ENCODE measurements at places on chromosomes 1 and 21. TPM values are rescaled to one million over a fixed set of nuclear protein-coding genes. Genes with fewer than 3 reads are reported as not detected.

DNA sequence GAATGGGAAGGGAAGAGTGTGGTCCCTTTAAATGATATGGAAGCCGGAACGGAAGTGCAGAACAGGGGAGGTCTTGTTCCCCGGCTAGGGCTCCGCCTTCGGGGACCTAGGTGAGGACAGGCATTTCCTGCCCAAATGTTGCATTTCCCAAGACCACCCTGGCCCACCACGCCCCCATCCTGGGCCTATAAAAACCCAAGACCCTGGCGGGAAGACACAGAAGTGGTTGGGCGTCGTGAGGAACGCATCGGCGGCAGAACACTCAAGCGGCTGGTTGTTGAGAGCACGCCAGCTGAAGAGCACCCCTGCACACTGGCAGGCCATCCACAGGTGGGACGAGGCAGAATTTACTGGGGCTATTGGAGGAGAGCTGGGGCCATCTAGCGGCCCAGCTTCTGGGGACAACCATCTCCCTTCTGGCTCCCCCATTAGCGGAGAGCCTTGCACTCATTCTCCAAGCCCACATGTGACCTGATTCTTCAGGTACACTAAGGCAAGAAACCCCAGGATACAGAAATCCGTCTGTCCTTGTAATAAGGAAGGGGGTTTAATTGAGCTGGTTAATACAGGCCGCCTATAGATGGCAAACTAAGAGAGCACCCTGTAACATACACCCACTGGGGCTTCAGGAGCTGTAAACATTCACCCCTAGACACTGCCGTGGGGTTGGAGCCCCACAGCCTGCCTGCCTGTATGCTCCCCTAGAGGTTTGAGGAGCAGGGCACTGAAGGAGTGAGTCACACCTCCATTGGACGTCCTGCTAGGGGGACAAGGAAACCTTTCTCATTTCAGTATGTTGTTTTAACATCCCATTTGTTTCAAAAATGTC lies 1327.9 kb downstream of the BRINP3 start:
- peak; percentile 21 for DNase-seq
- peaks cover 2% of the 10 kb centered on the region for H3K4me1 ChIP-seq
- no peak overlapping the region for H3K27ac ChIP-seq
- H3K4me3 ChIP-seq, result no peak overlapping the region

GRCh38 chr1:106798991-106799390 lies 257.5 kb upstream of the PRMT6 start:
- H3K36me3 ChIP-seq, result no peaks in the 10 kb centered on the region
- no peak overlapping the region for H3K4me3 ChIP-seq

DNA sequence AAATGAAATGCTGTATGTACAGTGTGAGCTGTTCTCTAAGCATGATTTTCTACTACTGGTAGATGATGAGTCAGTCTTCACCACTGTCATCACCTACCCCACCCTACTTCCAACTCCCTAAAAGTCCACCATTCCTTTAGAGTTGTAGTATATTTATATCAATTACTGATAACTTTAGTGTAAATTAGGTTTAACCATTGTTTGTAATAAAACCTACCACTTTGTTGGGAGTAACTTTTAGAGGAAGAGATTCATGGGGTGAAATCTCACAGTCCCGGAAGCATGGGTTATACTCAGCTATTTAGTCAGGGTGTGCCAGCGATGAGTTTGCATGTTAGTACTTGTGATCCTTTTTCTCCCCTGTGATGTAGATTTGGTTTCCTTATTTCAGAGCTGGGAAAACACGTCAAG lies 17.1 kb downstream of the MORC3 start:
- H3K4me3 ChIP-seq, result no peak overlapping the region
- H3K27ac ChIP-seq, result no peak overlapping the region
- H3K4me1 ChIP-seq, result no peaks in the 10 kb centered on the region
- H3K36me3 ChIP-seq, result peaks cover 4% of the 10 kb centered on the region
- DNase-seq, result no peak

GRCh38 chr1:160406131-160406968 lies 6.0 kb downstream of the VANGL2 start:
- no peaks in the 10 kb centered on the region for H3K36me3 ChIP-seq
- DNase-seq, result no peak
- H3K4me1 ChIP-seq, result peaks cover 32% of the 10 kb centered on the region
- no peak overlapping the region for H3K27ac ChIP-seq
- H3K4me3 ChIP-seq, result no peak overlapping the region

- DNase-seq, result no peak
- H3K27me3 ChIP-seq, result no peaks in the 10 kb centered on the region
- H3K4me1 ChIP-seq, result no peaks in the 10 kb centered on the region
- no peak overlapping the region for H3K4me3 ChIP-seq
- no peaks in the 10 kb centered on the region for H3K36me3 ChIP-seq
Observed at GRCh38 chr1:17816511-17816910, 61.4 kb downstream of the ACTL8 start.

DNA sequence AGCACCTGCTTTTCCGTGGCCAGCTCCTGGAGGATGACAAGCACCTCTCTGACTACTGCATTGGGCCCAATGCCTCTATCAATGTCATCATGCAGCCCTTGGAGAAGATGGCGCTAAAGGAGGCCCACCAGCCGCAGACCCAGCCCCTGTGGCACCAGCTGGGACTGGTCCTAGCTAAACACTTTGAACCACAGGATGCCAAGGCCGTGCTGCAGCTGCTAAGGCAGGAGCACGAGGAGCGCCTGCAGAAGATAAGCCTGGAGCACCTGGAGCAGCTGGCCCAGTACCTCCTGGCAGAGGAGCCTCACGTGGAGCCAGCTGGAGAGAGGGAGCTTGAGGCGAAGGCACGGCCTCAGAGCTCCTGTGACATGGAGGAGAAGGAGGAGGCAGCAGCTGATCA lies 413 bp downstream of the UBL4B start:
- DNase-seq, result no peak
- H3K27ac ChIP-seq, result no peak overlapping the region
- no peaks in the 10 kb centered on the region for H3K36me3 ChIP-seq
- H3K4me3 ChIP-seq, result no peak overlapping the region
- peaks cover 9% of the 10 kb centered on the region for H3K27me3 ChIP-seq
- peaks cover 17% of the 10 kb centered on the region for H3K4me1 ChIP-seq

GRCh38 chr21:26055010-26055409 lies 115.6 kb downstream of the APP start:
- H3K27ac ChIP-seq, result no peak overlapping the region
- no peak for DNase-seq
- no peaks in the 10 kb centered on the region for H3K36me3 ChIP-seq

DNA sequence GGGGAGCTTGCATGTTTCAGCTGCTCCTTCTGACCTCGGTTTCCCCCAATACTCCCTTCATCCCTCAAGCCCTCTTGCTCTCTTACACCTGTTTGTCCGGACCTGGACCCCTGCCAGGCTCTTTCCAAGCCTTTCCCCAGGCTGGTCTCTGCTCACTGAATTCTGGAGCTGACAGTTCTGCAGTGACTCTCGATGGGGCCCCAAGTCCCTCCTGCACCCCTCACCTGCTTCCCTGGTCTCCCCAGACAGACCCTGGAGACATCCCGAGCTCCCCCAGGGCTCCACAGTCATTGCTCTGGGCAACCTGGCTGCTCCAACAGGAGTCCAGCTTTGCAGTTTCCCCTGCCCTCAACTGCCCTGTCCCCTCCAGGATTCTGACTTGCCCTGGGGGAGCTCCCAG lies 198.6 kb downstream of the GRIK3 start:
- DNase-seq, result no peak
- peaks cover 5% of the 10 kb centered on the region for H3K36me3 ChIP-seq
- H3K27me3 ChIP-seq, result peaks cover 7% of the 10 kb centered on the region
- H3K4me3 ChIP-seq, result no peak overlapping the region

DNA sequence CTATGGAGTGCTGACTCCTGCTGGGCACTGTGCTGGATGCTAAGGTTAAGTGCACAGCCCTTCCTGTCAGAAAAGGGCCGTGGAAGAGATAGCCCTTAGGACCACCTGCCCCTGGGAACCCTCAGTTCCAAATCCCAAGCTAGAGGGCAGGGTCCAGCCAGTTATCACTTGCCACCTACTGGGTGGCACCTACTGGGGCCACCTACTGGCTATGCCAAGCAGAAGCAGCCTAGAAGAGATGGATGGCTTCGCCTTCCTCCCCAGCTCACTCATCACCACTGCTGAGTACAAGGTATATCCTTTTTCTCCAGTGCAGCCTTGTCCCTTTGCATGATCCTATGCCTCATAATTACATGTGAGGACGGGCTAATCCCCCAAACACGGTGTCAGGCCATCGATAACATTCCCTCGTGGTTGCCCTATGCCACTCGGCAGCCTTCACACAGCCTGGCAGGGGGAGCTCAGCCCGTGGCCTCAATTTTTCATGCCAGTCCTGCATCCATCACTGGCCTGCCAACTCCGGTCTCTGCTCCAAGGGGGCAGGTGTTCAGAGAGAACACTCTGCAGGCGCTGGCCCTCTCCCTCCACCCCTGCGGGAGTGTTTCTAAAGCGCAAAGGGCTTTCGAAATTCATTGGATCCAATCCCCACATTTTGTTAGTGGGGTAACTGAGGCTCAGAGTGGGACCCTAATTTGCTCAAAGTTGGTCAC lies 49.0 kb downstream of the SYT2 start:
- H3K36me3 ChIP-seq, result no peaks in the 10 kb centered on the region
- H3K27ac ChIP-seq, result no peak overlapping the region
- no peak for DNase-seq
- H3K4me1 ChIP-seq, result peaks cover 28% of the 10 kb centered on the region

DNA sequence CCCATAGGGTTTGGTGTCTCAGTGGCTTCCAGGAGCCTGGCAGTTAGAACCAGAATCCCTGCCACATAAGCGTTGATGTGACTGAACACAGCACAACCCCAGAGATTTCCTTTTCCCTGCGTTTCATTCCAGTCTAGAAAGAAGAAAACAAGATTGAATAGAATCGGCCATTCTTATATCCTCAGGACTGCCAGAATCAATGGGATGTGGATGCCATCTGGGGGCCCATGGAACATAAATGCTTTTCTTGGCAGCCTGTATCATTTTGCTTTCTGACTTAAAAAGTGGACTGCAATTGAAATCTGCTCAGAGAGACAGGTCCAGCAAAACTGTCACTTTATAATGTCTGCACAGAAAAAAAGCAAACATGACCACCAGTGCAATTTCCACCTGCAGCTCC lies 80.3 kb downstream of the DISC1 start:
- no peak for DNase-seq
- no peaks in the 10 kb centered on the region for H3K27me3 ChIP-seq
- no peak overlapping the region for H3K27ac ChIP-seq
- H3K4me3 ChIP-seq, result no peak overlapping the region
- peaks cover 7% of the 10 kb centered on the region for H3K4me1 ChIP-seq

DNA sequence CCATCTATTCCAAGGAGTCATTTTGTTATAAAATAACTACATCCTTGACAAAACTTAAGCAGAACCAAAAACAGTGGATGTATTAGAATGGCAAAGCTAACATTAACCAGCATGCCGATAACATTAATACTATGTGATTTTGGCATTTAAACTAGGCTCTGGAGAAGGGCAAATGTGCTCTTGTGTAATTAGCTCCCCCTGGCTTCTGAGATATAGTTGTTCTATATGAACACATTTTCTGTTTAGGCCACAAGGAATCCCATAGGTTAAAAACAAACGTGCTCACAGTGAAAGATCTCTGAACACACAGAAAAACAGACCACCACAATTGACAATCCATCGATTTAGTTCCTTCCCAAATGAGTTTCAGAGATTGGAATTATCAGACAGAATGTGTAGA lies 57.4 kb upstream of the TARS2 start:
- H3K4me1 ChIP-seq, result no peaks in the 10 kb centered on the region
- no peak overlapping the region for H3K4me3 ChIP-seq
- H3K36me3 ChIP-seq, result no peaks in the 10 kb centered on the region

- DNase-seq, result peak; percentile 95
- peak within 1 kb of the TSS; percentile 99 for H3K27ac ChIP-seq
- H3K4me3 ChIP-seq, result peak within 1 kb of the TSS; percentile 98
- peaks cover 28% of the 10 kb centered on the region for H3K27me3 ChIP-seq
Observed at GRCh38 chr1:45521413-45522323, at the start of gene PRDX1. PRDX1 (minus strand) TSS chr1:45521884; CDS start chr1:45519043, 2,841 bp downstream.

DNA sequence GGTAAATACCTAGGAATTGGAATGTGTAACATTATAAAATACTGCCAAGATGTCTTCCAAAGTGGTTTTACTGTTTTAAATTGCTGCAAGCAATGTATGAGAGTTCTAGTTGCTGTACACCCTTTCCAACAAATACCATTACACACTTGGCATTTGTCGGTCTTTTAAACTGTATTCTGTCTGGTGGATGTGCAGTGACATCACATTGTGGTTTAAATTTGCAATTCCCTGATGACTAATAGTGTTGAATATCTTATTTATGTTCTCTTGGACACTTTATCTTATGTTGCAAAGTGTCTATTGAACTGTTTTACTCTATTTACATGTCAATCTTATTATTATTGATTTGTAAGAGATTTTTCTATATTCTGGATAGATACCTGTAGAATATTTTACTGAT lies 561.2 kb upstream of the B3GALT2 start:
- no peaks in the 10 kb centered on the region for H3K4me1 ChIP-seq
- H3K27ac ChIP-seq, result no peak overlapping the region
- no peaks in the 10 kb centered on the region for H3K36me3 ChIP-seq
- H3K27me3 ChIP-seq, result no peaks in the 10 kb centered on the region
- no peak for DNase-seq

- no peak overlapping the region for H3K4me3 ChIP-seq
- no peak overlapping the region for H3K27ac ChIP-seq
- no peaks in the 10 kb centered on the region for H3K27me3 ChIP-seq
- H3K36me3 ChIP-seq, result no peaks in the 10 kb centered on the region
- no peak for DNase-seq
Observed at GRCh38 chr1:112383759-112384370, 12.1 kb upstream of the CTTNBP2NL start.

GRCh38 chr1:176567190-176567794 lies 104.3 kb downstream of the PAPPA2 start:
- no peaks in the 10 kb centered on the region for H3K36me3 ChIP-seq
- no peaks in the 10 kb centered on the region for H3K27me3 ChIP-seq
- no peak for DNase-seq
- H3K4me3 ChIP-seq, result no peak overlapping the region
- no peaks in the 10 kb centered on the region for H3K4me1 ChIP-seq
- no peak overlapping the region for H3K27ac ChIP-seq

DNA sequence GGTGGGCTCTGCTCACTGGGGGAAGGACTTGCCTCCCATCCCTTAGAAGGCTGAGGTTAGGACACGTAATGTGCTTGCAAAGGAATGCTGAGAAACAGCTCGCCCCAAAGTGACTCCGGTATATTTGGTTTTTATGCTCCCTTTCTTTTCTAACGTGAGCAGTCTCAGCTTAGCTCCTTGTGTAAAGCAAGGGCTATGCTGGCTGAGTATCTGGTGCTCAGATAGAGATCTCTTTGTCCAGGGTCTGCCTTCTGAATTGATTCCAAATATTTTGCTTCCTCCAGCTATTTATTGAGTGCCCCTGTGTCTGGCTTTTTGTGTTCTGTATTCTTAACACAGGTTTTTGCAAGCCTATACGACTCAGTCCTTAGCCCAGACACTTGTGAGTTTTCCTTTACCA lies 94.5 kb upstream of the ARTN start:
- peaks cover 10% of the 10 kb centered on the region for H3K4me1 ChIP-seq
- no peak for DNase-seq
- H3K36me3 ChIP-seq, result peaks cover 6% of the 10 kb centered on the region
- H3K27me3 ChIP-seq, result peaks cover 3% of the 10 kb centered on the region
- no peak overlapping the region for H3K4me3 ChIP-seq
- no peak overlapping the region for H3K27ac ChIP-seq

BARHL2 gene
- total RNA-seq, result 0.27 TPM

CYP4A22 gene
- 0.17 TPM for total RNA-seq

Measured in glutamatergic neuron (in vitro differentiated cells).